Activated naive CD8-positive, alpha-beta T cell treated with anti-CD3 and anti-CD28 coated beads, Interleukin-2, amount 10 ng/mL, durations not matched to agents 7 days and 5 days (primary cell): ENCODE measurements at places on chromosomes 16 and 17.

DNA sequence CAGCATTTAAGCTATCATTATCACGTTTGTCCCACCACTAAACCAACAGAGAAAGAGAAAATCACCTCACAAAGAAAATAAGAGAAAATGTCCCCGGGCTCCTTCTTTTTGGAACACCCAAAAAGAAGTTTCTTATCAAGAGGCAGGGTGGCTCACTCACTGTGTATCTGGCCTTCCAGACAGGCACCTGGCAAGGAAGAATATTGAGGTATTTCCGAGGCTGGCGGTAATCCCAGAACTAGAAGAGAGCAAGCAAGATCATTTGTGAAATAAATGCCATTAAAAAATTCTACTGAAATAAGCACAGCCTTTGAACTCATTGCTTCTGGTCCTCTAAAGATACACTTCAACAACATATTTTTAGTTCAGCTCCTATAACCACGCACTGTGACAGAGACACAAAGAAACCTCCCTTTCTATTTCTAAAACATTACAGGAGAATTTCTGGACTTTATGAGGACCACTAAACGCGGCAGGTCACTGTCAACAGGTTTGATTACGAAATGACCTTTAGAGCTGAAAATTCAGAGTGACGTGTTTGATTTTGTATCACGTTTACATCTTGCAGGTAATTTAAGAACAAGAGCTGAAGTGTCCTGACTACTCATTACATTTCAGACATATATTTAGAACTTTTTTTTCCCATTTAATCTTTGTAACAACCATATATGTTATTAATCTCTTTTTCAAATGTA lies 61.0 kb downstream of the WDR59 start:
- no peak for DNase-seq

- no peak for DNase-seq
Measured at GRCh38 chr17:77408284-77408683, 267.5 kb downstream of the SEC14L1 start.

GRCh38 chr17:40268141-40268712 lies 19.5 kb upstream of the CDC6 start:
- no peak for DNase-seq

DNA sequence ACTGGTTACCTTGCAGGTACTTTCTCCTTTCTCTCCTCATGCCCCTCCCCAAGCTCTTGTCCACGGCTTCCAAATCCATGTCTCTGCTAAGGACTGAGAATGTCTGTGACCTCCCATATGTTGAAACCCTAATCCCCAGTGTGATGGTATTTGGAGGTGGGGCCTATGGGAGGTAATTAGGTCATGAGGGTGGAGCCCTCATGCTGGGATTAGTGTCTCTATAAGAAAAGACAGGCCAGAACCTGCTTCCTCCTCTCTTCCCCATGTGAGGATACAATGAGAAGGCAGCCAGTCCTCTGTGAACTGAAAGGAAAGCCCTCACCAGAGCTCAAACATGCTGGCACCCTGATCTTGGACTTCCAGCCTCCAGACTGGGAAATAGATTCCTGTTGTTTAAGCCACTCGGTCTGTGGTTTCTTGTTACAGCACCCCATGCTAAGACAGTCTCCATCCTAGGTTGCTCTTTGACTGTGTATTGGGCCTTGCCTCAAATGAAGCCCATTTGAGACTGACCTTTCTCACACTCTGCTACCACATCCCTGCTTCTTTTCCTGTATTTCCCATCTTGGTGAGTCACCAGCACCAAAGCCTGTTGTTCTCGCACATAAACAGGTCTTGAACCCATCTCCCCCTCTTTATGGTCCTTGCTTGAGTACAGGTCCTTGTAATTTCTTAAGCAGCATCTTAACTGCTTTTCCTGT lies 135.0 kb downstream of the CDK5R1 start:
- no peak for DNase-seq
